Glomerular endothelial cell (primary cell): ENCODE measurements at places on chromosomes 13 and 19.

DNA sequence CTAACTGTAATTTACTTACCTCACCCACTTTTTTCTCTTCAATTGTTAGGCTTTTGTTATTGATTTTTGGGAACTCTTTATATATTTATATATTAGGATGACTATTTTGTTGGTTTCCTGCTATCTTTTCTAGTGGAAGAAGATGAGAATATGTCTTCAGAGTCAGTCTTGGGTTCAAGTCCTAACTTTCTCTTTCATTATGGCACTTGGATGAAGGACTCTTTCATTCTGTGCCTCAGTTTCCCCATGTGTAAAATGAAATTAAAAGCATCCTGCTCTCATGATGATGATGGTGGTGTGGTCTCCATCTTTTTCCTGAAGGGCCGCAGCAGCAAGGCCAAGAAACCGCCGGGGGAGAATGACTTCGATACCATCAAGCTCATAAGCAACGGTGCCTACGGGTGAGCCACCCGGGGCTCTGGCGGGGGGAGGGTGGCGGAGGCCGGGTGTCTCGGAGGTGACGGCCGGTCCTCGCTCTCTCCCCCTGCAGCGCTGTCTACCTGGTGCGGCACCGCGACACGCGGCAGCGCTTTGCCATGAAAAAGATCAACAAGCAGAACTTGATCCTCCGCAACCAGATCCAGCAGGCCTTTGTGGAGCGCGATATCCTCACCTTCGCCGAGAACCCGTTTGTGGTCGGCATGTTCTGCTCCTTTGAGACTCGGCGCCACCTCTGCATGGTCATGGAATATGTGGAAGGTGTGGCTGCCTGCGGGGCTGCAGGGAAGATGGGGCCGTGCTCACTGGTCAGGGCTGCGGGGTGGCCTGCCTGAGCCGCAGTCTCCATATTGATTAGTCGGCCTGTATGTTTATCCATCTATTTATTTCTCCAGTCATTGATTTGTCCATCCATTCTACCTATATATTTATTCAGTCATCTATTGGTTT is 20.0 kb downstream of the MAST1 start:
- no peak for DNase-seq

- DNase-seq, result peak; percentile 95
These were observed 8.1 kb upstream of the ANGPTL4 start for GRCh38 chr19:8355631-8356402.

DNA sequence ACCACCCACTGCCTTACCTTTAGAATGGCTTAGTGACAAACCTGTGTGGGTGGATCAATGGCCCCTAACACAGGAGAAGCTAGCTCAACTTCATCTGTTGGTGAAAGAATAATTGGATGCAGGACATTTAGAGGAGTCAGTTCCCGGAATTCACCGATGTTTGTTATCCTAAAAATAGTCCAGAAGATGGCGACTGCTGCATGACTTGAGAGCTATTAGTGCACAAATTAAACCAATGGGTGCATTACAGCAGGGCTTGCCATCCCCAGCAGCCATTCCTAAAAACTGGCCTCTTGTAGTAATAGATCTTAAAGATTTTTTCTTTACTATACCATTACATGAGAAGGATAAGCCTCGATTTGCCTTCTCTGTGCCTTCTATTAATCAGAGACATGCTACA is 46.8 kb upstream of the ZNF726 start:
- no peak for DNase-seq

GRCh38 chr13:69458013-69458412 is 649.6 kb upstream of the ATXN8OS start:
- no peak for DNase-seq

DNA sequence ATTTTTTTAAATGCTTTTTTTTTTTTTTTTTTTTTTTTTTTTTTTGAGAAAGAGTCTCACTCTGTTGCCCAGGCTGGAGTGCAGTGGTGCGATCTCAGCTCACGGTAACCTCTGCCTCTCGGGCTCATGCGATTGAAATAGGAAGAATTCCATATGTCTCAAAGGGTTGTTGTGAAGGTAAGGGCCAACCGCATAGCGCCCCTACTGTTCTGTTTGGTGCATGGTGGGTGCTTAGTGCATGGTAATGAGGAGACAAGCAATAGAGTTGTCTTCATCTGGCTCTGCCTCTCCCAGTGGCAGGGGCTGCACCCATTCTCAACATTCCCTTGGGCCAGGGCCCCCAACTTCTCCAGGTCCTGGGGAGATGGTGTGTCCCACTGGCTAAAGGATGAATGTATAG is 68.7 kb downstream of the RASL11A start:
- no peak for DNase-seq

- no peak for DNase-seq
These were observed 71.8 kb downstream of the CAB39L start for GRCh38 chr13:49371943-49372613.

- no peak for DNase-seq
These were observed 39.8 kb downstream of the TNFRSF19 start for GRCh38 chr13:23609874-23610576.

- no peak for DNase-seq
These were observed 583 bp upstream of the ZNF480 start for GRCh38 chr19:52296400-52296772.

GRCh38 chr13:34107806-34108205 is 289.9 kb downstream of the RFC3 start:
- DNase-seq, result no peak

- DNase-seq, result no peak
These were observed 48.9 kb upstream of the CLDN10 start for GRCh38 chr13:95503662-95504061.

DNA sequence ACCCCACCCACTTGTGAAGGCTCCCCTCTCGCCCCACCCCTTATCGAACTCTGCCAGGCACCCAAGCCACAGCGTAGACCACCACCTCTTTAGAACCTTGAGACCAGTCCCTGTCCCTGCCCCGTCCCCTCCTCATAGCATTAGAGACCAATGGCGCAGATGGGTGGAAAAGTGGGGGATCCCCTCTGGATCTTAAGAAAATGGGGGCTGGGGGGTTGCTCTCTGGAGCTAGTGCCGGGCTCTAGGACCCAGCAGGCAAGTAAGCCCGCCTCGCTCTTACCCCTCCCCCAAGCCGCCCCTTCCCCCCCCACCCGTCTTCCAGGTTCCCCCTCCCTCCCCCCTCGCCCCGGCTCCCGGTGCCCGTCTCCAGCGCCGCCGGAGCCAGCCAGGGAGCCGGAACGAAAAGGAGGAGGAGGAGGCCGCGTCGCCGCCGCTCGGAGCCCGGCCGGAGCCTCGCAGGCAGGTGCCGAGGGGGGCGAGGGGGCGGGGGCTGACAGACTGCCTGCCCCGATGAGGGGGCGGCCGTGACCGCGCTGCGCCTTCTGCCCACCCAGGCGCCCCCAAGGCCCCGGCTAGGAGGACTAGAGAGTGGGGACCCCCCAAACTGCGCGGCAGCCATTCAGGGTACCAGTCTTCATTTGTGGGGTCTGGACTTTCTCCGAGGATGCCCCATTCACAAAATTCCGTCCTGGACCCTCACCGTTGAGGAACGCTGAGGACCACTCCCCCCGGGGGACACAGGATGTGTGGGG is at the start of gene SPRED3:
Gene SPRED3 (plus strand): TSS at position 349 of the 752 bp plus-strand sequence. CDS start 1,606 bp downstream, outside the sequence.
- DNase-seq, result no peak

DNA sequence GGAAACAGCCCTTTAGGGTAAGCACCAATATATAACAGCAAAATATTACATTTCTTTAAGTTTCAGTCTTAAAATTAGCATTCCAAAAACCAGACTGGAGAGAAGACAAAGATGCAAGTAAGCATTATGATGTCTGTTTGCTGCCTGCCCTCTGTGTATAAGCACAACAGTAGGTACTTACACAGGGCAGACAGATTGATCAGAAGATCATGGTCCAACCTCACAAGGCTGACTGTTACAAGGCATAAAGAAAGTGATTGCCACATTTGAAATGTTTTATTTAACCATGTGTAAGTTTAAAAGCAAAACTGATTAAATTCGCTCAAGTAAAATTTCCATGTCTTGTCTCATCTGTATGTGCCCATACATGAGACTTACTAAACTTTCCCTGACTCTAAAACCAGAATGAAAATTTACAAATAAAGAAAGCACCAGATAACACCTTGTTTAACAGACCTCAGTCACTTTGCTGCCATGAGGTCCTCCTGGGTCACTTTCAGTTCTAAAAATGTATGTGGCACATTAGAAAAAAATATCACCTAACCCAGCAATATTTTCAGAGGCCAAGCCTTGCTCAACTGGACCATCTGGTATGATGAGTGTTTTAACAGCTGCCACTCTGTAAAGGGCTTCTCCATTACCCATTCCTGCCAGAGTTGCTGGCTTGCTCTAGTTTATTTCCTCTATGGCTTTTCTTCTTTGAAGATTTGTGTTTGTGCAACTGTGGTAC is 297.0 kb downstream of the RBM26 start:
- DNase-seq, result no peak

GRCh38 chr13:79282976-79283375 is 123.1 kb downstream of the RBM26 start:
- DNase-seq, result no peak

DNA sequence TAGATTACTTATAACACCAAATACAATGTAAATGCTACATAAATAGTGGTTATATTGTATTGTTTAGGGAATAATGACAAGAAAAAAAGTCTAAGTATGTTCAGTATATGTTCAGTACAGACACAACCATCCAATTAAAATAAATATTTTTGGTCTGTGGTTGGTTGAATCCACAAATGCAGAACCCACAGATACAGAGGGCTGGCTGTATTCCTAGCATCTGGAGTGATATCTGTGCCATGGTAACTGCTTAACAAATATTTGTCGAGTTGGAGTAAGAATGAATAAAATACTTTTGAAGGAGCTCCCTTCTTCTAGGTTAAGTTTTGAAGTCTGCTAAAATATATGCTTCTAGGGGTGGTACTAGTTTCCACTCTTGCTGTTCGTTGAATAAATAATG is 241.0 kb downstream of the KLF5 start:
- no peak for DNase-seq

DNA sequence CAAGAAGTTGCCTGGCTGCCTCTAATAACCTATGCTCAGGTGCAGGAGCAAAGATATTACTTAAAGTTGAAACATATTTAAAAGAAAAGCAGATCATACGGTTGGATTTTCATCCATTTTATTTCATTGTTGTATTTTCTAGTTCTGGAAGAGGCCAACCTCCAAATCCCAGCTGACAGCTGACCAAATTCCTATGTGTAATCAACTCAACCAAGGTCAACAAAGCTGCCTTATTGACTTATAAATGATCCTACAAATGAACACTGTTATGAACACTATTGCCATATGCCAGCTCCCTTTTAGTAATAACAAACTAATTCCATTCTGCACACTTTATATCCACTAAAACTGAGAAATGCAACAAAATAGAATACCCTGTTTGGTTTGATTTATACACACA is 1537.4 kb downstream of the SLITRK1 start:
- DNase-seq, result no peak

DNA sequence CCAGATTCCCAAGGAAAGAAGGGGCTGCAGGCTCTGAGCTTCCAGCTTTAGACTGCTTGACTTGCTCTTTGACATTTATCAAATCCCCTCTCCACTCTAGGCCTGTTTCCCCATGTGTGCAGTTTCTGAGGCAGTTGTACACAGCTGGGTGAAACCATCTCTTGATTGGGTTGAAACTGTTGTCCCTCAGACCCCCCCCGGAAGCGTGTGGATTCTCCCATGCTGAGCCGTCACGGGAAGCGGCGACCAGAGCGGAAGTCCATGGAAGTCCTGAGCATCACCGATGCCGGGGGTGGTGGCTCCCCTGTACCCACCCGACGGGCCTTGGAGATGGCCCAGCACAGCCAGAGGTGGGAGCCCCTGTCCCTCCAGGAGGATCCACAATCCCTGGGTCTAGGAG is 19.7 kb downstream of the BRSK1 start:
- DNase-seq, result no peak

- DNase-seq, result no peak
These were observed 68.2 kb upstream of the MED4 start for GRCh38 chr13:48163061-48163460.

- DNase-seq, result no peak
These were observed 2.2 kb downstream of the GNA11 start for GRCh38 chr19:3096267-3096901.

GRCh38 chr13:38348861-38349389 is 726 bp upstream of the UFM1 start:
- DNase-seq, result peak; percentile 7

- no peak for DNase-seq
These were observed 698 bp downstream of the BLOC1S3 start for GRCh38 chr19:45179072-45179891.

DNA sequence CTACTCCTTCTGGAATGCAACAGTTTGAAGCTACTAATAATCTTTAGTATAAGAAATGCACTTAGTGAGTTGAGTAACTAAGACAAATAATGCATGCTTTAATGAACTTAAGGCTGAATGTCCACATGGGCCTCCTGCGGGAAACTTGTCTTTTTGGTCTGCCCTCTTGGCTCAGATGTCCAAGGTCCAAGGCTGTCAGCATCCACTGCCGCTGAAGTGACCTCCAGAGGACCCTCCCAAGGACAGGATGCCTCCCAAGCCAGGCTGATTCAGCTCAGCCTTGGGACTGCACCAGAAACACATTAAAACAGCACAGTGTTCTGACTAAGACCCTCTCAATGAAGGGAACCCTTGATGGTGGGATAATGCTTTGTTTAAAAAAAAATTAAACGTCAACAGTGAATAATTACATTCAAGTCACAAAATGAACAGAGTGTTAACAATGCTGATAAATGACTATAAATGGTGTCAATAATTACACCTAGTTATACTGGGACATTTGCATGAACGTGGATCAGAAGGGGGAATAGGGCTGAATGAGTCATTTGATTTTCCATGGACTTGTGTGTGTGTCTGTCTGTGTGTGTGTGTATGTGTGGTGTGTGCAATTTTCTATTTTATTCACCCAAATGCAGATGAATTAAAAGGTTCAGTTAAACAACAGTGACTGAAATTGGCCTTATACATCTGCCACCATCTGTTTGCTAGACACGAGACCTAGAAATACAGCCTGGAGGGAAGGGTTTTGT is 150.5 kb downstream of the COL4A1 start:
- no peak for DNase-seq

DNA sequence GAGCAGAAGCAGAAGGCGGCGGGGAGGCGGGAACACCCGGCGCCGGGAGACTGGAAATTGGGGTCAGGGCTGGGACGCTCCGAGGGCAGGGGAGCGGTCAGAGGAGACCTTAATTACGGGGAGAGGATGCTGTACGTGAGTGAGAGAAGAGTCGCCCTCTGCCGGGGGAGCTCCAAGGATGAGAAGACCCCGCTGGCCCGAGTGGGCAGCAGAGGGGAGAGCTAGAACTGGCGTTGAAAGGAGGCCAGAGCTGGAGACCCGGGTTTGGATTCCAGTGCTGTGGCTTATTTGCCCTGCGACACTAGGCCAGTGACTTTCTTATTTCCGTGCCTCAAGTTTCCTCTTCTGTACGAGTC is 536 bp downstream of the FAM32A start:
- no peak for DNase-seq

DNA sequence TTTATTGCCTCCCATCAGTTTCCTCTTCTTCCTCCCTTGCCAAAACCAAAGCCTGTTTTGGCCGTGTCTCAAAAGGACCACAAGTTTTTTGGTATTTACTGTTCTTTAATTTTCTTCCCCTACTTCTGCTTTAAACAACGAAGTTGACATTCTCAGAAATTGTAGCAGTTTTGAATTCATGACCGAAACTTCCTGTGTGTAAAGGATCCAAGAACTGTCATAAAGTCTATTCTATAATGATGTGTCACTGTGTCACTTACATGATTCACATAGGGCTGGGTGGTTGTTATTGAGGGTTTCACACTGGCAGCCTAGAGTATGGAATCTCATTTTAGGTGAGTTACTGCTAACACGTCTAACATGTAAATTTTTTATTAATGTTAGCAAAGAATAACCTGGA is 741.0 kb upstream of the KLHL1 start:
- DNase-seq, result no peak
